ENCODE measurements at places on chromosomes 7 and 10. TPM values are rescaled to one million over a fixed set of nuclear protein-coding genes. Genes with fewer than 3 reads are reported as not detected.

The TECPR1 gene
- 3.6 TPM for polyA plus RNA-seq

The TMEM72 gene
- polyA plus RNA-seq: 22.1 TPM

The HECW1 gene
- 12.2 TPM for polyA plus RNA-seq

The TRIM50 gene
- not detected for polyA plus RNA-seq

The MET gene
- polyA plus RNA-seq: 2.1 TPM

The ASIC3 gene
- 3.1 TPM for polyA plus RNA-seq

The GFRA1 gene
- 12.0 TPM for polyA plus RNA-seq

The OGDHL gene
- 12.7 TPM for polyA plus RNA-seq

The EPHA1 gene
- not detected for polyA plus RNA-seq
